Suppressor macrophage treated with lipopolysaccharide for 4 hours (primary cell): ENCODE measurements at places on chromosomes 13 and 19.

DNA sequence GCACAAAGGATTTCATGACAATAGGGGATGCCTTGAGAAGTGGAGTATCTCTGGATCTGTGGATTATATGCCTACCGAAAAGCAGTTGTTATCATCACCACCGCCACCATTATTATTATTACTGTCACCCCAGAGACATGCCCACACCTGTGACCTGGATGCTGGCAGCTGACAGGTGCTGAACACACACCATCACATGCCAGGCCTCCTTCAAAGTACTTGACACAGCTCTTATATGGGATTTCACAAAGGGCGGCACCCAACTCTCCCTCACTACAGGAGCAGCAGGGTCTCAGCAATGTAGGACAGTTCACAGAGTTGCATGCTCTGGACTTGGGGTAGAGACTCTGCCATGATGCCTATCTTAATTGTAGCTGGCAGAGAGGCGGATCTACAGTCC, 5.6 kb upstream of the GPR42 start:
- DNase-seq = no peak

DNA sequence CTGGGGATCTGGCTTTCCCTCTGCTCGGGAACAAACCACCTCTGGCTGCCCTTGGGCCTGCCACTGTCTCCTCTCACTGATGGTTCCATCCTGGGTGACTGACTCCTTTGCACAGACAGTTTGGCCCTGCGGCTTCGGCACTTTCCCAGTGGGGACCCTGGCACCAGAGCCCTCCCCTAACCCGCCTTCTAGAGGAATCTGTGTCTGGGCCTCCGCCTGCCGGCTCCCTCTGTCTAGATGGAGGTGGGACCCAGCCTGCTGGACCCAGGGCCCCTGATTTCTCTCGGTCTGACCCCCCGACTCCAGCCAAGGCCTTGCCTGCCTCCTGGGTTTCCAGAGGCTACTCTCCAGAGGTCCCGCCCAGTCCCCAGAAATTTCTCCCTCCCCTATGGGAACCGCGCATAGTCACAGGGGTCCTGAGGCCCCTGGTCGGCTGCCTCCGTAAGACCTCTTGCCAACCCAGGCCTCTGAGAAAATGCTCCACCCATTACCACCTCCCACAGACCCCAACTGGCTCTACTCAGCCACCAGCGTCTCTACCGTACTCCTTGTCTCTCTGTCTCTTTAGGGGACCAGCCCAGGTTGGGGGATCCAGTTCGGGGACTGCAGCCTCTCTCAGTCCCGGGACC, 2.7 kb downstream of the CCDC106 start:
- DNase-seq = no peak

GRCh38 chr19:54325194-54325621, 12.2 kb upstream of the LILRA5 start:
- peak; percentile 83 for DNase-seq

- DNase-seq = peak; percentile 1
Observed at GRCh38 chr13:58566176-58566575, 934.6 kb downstream of the PCDH17 start.

- DNase-seq = no peak
Observed at GRCh38 chr13:45101327-45102018, 18.8 kb upstream of the GTF2F2 start.

GRCh38 chr19:49807904-49808675, 5.0 kb downstream of the FUZ start:
- no peak for DNase-seq
